ENCODE measurements at places on chromosomes 6 and 20.

GRCh38 chr6:73766040-73766439 lies 70.0 kb downstream of the CD109 start:
- no peak for DNase-seq

GRCh38 chr20:11338496-11339306 lies 579.0 kb upstream of the BTBD3 start:
- DNase-seq, result no peak

DNA sequence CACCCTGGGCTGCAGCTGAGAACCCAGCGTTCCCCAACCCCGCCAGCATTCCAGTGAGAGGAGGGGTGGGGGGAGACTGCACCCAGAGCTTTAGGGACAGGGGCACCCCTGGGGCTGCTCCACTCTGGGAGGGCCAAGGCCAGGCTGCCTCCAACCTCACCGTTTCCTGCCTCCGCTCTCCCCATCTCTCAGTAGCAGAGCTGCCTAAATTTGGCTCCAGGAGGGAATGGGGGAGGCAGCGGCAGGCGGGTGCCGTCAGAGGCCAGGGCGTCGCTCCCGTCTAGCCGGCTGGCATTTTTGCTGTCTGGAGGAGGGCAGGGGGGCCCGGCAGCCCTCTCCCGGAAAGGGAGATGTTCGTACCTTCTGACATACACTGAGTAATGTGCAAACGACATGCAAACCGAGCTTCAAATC lies 46.6 kb downstream of the NOL4L start:
- DNase-seq, result no peak

DNA sequence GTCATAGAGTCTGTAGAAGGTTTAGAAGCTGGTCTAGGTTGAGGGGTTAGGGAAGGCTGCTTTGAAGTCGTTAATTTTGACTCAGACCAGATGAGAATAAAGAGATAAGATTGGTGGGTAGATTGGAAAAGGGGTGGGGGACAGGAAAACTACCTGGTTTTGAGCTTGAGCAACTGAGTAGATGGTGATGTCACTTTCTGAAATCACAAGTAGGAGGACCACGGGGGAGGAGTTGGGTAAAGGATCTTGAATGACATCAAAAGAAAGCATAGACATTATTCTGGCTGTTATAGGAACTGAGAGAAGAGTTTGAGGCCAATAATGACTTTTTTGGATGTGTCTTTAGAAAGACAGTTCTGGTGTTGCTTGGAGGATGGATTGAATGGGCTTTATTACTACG lies 4.1 kb upstream of the COL9A1 start:
- no peak for DNase-seq

- DNase-seq, result no peak
Measured at GRCh38 chr6:43426928-43427405, 374 bp upstream of the ABCC10 start.

- no peak for DNase-seq
Measured at GRCh38 chr20:44776980-44777379, 31.3 kb downstream of the KCNK15 start.

DNA sequence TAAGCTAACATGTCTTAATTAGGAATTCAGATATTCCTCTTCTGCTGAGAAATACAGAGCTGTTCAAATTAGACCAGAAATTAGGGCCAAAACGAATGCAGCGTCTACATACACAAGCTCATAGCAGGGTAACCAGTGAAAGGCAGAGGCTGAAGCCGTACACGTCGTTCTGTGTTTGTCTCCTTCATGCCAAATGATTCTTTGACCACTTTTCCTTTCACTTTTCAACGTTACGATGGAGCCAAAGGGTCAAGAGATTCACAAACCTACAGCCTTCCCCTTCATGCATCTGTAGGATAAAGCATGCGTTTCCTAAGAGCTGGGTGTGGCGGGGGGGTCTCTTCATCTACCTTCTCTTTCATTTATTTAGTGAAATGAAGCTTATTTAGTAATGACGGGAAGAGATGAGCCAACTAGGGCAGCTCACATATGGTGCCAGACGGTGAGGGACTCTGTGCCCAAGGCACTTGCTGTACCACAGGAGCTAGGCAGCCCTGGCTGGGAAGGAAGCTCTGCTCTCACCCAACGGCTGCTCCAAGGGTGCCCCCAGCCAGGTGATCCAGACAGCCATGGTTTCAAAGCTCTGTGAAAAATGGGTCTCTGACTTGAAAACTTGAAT lies 178.0 kb downstream of the ATXN1 start:
- DNase-seq, result no peak

GRCh38 chr6:91181416-91181815 lies 594.5 kb upstream of the MAP3K7 start:
- no peak for DNase-seq

GRCh38 chr6:303948-304558 lies 11.8 kb downstream of the DUSP22 start:
- DNase-seq, result no peak

GRCh38 chr20:17688965-17689364 lies 6.9 kb upstream of the RRBP1 start:
- DNase-seq, result no peak

- no peak for DNase-seq
Measured at GRCh38 chr20:50194422-50194830, 3.8 kb downstream of the CEBPB start.

DNA sequence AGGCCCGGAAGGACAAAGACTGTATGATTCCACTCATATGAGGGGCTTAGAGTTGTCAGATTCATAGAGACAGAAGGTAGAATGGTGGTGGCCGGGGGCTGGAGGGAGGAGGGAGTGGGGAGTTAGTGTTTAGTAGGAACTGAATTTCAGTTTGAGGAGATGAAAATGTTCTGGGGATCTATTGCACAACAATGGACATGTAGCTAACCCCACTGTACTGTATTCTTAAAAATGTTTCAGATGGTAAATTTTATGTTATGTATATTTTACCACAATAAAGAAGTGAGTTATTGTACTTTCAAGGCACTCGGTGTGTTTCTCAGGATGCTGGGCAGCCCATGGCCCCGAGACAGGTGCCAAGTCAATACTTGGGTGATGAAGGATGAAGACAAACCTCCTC lies 25.4 kb downstream of the MAS1 start:
- no peak for DNase-seq

- DNase-seq, result no peak
Measured at GRCh38 chr6:35317483-35318195, 20.0 kb downstream of the DEF6 start.

DNA sequence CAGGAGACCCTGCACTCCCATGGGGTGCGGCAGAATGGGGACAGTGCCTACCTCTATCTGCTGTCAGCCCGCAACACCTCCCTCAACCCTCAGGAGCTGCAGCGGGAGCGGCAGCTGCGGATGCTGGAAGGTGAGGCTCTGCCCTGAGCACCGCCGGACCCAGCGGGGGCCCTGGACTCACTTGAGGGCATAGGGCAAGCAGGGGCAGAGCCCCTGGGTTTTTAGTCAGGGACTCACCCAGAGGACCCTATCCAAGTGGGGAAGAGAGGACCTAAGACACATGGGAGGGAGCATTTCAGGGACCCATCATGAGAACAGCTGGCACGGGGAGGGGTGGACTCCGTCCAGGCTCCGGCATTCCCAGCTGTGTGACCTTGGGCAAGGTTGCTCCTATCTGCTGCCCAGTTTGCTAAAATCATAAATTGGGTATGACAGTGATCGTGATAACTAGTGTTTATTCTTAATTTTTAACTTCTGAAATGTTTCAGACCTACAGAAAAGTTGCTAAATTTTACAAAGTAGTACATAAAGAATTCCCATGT lies 9.8 kb downstream of the RBCK1 start:
- DNase-seq, result no peak

DNA sequence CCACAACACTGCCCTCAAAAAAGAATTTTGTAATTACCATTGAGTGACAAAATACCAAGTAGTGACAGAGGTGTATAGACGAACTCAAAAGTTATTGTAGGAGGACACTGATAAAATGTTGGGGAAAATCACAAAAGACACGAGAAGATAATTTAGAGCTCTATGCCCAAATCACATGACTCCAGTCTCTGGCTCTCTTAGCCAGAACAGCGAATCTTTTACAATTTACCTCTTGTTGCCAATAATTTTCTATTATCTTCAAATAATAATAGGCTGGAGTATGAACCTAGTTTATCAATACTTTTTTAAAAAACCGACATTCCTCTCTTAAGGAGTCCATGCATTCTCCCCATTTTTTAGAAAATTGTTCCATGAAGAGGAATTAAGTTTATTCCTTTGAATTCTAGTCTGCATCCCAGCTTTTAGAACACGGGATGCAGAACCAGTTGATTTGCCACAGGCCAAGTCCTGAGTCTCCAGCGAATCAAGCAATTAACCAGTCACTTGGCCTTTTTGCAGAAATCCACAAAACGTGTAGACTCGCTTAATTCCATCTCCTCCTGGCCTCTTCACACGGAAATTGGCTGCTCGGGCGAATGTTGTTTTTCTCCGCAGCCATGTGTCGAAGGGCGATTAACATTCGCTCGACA lies 507 bp upstream of the RIPPLY2 start:
- DNase-seq, result no peak

GRCh38 chr6:55868771-55869479 lies 6.5 kb downstream of the BMP5 start:
- DNase-seq, result no peak
